GM12864 (cell line): ENCODE measurements at places on chromosomes 4 and X.

- no peak for DNase-seq
These were observed 76.0 kb upstream of the TFDP3 start for GRCh38 chrX:133294126-133294525.

GRCh38 chr4:116328261-116328860, 757.0 kb downstream of the TRAM1L1 start:
- DNase-seq = no peak

DNA sequence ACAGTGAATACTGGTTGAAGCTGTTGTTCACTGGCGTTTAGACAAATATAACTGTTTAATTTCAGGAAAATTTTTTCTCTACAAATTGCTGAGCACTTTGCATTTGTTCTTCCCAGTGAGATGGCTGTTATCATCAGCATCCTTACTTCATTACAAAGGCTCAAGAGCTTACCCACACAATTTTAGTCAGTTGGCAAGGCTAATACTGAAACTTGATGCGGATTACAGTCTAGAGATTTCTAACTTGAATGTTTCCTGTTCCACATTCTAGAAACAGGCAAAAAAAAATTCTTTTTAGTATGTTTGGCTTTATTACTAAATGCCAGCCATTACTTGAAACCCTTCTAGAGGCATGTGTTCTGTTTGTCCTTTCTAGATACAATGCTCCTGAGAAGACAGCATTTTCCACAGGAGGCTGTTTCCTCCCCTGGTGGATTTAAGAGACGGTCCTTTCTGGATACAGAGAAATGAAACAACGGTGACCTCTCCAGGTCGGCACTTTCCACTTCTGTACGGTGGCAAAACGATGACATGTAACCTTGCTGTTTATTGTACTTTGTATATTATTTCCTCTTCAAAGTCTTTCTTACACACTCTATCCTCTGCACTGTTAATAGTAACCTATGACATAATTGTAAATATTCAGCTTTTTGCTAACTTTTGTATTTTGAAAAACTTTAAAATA, 80.9 kb downstream of the RFC1 start:
- DNase-seq = no peak

DNA sequence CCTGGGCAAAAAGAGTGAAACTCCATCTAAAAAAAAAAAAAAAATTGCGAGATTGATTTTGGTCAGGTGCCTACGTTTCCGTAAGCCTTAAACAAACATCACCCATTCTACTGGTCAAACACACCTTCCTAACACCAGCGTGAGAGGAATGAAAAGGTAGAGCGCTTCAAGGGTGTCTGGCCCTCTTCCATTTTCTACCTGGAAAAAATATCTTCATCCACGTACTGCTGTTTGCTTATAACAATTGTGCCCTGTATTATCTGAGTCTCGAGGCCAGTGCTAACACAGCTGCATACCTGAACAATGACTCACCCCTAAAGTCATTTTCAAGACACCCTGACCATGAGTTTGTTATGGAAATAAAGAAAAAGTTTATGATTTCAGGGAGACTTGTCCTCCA, 13.9 kb downstream of the TMSB4X start:
- no peak for DNase-seq

- DNase-seq = no peak
These were observed 1011.7 kb upstream of the PCDH7 start for GRCh38 chr4:29708473-29708872.

GRCh38 chr4:174930895-174931294, 12.7 kb downstream of the ADAM29 start:
- no peak for DNase-seq

DNA sequence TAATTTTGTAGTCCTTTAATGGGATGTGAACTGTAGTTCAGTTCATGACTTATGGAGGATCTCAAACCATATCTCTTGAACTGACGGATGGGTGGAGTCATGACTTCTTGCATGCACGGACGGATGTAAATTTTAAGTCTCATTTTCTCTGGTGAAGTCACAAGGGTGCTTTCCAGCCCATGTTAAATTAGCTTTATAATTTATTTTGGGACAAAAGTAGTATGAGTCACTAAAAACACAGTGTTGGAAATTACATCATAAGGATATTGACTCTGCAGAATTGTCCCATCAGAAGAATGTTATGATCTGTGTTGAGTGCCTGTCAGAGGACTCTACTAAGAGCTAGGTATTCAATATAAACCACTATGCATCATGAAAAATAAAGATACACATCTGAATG, 6.8 kb upstream of the PAGE5 start:
- DNase-seq = no peak

DNA sequence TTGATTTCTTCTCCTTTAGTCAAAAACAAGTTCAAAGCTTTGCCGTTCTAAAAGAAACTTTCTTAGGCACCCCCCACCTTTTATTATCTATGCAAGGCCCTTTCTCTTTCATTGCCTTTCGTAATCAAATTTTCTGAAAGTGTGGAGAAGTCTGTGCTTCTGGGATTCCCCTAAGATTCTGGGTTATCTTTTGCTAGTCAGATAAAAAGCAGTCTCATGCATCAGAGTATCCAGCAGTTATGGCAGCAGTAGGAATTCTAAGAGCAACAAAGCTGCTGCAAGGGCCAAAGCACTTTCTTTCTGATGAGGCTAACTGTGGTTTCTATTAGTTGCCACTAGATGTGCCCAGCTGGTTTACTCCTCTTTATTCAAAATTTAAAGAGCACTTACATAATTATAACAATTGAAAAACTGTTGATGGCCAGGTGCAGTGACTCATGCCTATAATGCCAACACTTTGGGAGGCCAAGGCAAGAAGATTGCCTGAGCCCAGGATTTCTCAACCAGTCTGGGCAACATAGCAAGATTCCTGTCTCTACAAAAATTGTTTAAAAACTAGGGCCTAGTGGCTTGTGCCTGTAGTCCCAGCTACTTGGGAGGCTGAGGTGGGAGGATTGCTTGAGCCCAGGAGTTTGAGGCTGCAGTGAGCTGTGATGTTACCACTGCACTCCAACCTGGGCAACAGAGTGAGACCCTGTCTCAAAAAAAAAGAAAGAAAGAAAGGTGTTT, 296.2 kb downstream of the PAPSS1 start:
- DNase-seq = no peak

DNA sequence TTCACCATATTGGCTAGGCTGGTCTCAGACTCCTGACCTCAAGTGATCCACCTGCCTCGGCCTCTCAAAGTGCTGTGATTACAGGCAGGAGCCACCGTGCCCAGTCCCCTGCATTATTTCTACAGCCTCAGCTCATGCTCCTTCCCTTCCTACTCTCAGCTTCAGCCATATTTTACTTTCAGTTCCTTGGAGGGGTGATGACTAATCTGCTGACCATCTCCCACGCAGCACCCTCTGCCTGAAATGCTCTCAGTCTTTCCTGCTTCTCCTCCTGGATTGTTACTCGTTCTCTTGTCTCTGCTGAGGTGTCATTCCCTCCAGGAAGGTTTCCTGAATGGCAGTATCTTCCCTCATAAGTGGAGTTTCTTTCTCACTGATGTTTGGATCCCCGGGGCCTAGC, 63.3 kb downstream of the MOSPD2 start:
- DNase-seq = no peak
